ENCODE measurements at places on chromosomes 7 and 10.

DNA sequence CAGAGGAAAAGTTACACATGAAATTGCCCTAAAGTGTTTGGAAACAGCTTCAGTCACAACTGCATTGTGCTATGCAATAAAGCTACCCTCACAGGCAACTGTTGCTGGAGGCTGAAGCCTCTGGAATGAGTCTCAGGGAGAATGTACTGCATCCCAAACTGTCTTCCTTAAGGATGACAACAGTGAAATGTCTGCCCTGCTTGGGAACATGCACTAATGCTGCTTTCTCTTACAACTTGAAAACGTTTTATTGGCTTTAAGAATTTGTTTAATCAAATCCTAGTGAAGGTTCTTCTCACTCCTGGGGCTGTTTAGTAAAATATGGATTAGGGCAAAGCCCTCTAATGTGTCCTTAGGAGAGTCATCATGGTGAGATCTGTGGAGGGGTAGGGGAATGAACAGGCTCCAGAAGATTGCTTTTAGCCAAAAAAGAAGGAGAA is 215.4 kb downstream of the TWIST1 start:
- DNase-seq, result no peak

GRCh38 chr10:71537125-71537524 is 140.4 kb downstream of the CDH23 start:
- no peak for DNase-seq

DNA sequence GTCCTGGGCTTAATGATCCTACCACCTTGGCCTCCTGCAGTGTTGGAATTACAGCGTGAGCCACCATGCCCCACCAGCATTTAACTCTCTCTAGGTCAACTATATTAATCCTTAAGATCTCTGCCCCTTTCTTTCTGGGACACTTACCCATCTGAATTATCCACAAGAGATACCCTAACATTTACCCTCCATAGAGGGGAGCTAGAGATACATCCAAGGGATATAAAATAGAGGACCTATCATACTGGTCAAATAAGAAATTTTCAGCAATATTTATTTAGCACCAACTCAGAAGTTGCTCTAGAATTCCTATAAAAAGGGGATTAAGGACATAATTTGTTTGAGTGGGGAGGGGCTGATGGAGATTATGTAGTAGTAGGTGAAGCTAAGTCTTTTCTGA is 96.5 kb downstream of the OTUD1 start:
- DNase-seq, result no peak

- no peak for DNase-seq
Observed at GRCh38 chr10:119723624-119724023, 2.2 kb upstream of the INPP5F start.

- DNase-seq, result no peak
Observed at GRCh38 chr10:105864854-105865253, 1223.8 kb downstream of the SORCS3 start.

Measured in activated naive CD4-positive, alpha-beta T cell treated with anti-CD3 and anti-CD28 coated beads, Interleukin-2, amount 50 U/mL, for 16 hours (primary cell).